NCI-H446 (cell line): ENCODE measurements at places on chromosomes 11 and 22.

DNA sequence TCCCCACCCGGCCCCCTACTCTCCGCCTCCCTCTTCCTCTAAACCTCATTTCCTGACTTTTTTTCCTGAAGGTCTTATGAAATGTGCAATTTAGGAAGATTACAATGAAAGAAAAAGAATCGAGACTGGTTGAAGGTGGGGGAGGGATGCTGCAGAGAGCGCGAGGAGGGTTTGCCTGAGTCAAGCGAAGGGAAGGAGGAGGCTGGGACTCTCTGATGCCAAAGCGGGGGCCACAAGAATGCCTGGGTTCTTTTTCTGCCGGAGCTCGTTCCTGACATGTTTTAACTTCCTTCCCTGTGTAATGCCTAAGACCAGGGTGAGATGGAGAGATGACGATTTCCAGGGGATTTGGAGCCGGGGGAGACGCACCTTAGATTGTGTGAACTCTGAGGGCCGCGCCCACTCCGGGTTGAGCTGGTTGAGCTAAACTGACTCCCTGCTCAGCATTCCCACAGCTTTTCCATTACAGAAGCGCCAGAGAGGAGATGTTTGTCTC lies 270.5 kb upstream of the SORL1-AS1 start:
- DNase-seq, result no peak

- no peak for DNase-seq
These were observed 87.8 kb downstream of the MYEOV start for GRCh38 chr11:69381681-69382130.

DNA sequence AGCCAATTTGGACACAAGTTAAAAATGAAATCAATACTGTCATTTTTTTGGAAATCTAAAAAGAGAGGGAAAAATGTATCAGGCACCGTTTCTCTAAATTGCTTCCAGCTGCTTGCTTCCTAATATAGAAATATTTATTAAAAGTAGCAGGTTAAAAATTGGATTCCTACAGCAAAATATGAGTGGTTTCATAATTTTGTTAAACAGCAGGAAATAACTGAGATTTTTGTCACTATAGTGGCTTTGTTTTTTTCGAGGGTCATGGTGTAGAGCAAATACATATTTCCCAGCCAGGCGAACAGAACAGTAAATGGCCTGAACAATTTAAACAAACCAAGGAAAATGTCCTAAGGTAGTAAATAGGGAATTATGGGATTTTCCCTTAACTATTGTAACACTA lies 159.7 kb downstream of the DDX10 start:
- DNase-seq, result no peak

- DNase-seq, result no peak
These were observed 11.1 kb upstream of the OR56B4 start for GRCh38 chr11:6096417-6096816.

GRCh38 chr11:587978-588380 lies 11.7 kb downstream of the PHRF1 start:
- DNase-seq, result no peak

DNA sequence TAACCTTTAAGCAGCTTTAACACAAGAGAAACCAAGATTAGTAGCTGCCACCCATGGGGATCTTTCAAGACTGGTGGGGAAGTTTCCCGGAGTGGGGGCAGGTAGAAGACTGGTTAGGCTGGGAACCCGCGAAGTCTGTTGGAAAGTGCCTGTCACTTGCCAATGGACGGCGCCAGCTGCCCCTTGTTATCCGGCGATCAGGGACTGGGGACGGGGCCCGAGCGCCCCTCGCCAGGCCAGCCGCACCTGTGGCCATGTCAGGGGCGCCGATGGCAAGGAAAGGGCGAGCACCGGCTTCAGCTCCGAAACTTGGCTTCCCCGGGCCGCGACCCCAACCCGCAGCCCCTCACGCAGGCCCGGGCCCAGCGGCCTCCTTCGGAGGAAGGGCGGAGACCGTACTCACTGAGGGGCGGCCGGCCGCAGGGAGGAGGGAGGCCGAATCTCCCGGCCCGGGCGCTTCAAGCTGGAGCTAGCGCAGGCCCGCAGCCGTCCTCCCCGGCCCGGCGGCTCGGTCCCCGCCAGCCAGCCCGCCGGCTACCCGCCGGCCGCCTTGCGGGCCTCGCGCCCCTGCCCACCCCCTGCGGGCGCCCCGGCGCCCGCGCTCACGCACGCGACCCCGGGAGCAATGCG lies 539 bp downstream of the EIF4ENIF1 start:
- DNase-seq, result peak; percentile 26

- no peak for DNase-seq
These were observed 11.4 kb downstream of the MRGPRD start for GRCh38 chr11:68969386-68969785.

DNA sequence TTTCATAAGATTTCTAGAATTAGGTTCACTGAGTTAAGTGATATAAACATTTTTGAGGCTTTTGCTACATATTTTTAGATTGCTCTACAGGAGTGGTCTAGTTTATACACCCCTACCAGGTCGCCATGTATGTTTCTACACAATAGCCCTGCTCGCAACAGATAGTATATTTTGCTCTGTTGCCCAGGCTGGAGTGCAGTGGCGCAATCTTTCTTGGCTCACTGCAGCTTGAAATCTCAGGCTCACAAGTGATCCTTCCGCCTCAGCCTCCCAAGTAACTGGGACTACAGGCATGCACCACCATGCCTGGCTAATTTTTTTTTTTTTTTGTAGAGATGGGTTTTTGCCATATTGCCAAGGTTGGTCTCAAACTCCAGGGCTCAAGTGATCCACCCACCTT lies 10.4 kb downstream of the ZNRF3 start:
- DNase-seq, result no peak

DNA sequence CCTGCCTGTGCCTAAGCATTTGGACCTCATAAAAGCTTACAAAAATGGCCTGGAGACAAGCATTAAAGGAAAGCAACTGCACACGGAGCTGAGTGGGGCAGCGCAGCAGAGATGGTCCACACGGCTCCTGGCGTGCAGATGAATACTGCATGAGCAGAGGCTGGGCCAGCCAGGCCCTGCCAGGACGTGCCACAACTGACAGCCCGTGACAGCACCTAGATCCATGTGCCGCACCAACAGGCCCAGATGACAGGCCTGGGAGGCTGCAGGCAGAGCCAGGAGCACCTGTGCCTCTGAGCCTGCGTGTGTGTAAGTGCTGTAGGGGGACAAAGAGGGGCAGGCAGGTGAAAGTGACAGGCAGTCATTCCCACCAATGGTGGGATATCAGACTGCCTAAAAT lies 33.4 kb downstream of the MICAL3 start:
- no peak for DNase-seq

DNA sequence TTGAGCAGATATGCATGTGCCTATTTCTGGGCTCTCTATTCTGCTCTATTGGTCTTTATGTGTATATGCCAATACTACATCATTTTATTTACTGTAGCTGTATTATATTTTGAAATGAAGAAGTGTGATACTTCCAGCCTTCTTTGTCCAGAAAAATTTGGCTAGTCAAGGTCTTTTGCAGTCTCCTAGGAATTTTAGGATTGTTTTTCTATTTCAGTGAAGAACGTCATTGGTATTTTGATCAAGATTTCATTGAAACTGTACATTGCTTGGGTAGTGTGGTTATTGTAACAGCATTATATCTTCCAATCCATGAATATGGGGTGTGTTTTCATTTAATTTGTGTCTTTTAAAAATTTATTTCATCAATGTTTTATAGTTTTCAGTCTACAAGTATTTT lies 400.3 kb downstream of the AASDHPPT start:
- no peak for DNase-seq

GRCh38 chr11:70853068-70853769 lies 399.2 kb downstream of the SHANK2 start:
- no peak for DNase-seq

GRCh38 chr22:44755956-44756361 lies 3.6 kb downstream of the ARHGAP8 start:
- no peak for DNase-seq

DNA sequence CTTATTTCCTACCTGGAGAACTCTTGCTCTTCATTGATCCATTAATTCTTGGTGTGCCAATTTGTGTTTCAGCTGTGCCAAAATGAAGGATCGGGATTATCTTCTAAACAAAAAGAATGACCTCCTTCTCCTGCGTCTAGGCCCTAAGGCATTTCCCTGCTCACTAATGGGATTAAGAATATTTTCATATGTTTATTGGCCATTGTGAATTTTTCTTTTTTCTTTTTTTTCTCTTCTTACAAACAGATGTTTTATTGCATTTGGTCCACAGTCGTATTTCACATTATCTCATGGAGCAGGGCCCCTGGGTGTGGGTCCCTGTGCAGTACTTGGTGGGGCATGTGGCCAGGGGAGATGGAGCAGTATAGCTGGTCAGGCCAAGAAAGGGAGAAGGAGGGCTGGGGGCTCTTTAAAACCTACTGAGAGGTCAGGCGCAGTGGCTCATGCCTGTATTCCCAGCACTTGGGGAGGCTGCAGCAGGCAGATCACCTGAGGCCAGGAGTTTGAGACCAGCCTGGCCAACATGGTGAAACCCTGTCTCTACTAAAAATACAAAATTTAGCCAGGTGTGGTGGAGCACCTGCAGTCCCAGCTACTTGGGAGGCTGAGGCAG lies 35.3 kb upstream of the HORMAD2 start:
- DNase-seq, result no peak

- no peak for DNase-seq
These were observed 149.7 kb downstream of the LRRC4C start for GRCh38 chr11:41309716-41310115.

- no peak for DNase-seq
These were observed 1430.5 kb downstream of the FAM181B start for GRCh38 chr11:81303038-81303664.

DNA sequence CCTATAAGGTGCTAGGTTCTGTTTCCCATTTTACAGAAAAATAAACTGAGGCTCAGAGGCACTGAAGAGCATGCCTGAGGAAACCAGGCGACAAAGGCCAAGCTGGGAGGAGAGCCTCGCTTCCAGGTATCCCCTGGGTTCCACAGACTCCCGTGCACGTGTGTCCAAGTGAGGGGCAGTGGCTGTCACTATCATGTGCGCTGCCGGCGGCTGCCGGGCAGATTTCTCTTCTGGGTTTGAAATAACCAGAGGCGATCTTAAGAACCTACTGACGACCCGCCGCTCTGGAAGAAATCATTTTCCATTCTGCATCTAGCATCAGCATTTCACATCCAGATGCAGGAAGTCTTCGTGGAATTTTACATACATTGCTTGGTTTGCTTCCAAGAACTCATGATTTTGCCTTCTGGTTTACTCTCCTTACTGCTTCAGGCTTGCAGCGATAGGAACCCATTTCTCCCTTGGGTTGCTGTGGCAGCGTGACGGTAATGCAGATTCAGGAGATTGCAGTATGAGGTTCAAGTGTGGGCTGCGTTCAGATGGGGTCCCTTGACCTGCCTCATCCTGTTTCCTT lies 28.6 kb downstream of the ARHGAP8 start:
- DNase-seq, result no peak

- DNase-seq, result no peak
These were observed 20.1 kb upstream of the CD44 start for GRCh38 chr11:35118906-35119305.

DNA sequence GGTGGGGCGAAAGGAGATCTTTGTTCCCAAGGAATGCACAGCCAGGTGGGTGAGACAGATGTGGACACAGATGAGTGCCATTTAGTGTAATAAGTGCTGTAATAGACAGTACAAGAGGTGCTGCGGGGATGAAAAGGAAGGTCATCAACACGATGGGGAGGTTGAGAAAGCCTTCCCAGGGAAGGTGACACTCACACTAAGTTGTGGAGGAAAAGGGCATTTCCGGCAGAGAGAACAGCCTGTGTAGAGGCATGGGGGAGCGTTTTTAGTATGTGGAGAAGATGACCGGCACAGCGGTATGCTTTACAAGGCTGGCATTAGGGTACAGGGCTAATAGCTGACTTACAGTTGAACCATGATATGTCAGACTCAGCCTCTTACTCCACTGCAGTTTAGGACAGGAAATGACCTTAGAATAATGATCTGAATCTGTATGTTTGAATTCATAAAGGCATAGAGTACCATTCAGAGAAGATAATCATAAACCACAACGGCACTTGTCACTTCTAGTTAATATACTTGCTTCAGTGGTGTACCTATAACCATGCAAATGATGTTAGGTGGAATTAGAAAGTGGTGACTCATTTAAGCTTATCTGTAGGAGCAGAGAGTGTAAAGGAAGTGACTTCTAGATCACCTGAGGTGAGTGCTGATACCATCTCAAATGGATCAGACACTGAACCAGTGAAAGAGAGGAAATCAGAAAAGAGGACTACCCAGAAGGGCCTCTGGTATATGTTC lies 60.6 kb downstream of the FAM83F start:
- DNase-seq, result no peak

DNA sequence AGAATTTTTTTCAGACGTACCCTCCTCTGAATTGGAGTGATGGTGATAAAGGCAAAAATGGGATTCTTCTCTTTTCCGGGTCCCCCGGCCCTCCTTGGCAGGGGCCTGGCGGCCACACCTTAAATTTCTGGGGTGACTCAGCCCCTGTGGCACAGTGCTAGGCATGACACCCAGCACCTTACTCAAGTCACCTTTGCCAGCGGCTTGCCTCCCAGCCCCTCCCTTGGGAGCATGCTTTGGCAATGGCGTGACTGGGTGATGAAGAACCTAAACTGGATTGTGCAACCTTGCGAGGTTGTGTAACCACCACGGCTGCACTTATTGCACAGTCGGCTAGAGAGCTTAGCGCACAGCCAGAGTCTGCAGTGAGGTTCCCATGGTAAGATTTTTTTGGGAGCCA lies 16.2 kb upstream of the LDLRAD3 start:
- no peak for DNase-seq

DNA sequence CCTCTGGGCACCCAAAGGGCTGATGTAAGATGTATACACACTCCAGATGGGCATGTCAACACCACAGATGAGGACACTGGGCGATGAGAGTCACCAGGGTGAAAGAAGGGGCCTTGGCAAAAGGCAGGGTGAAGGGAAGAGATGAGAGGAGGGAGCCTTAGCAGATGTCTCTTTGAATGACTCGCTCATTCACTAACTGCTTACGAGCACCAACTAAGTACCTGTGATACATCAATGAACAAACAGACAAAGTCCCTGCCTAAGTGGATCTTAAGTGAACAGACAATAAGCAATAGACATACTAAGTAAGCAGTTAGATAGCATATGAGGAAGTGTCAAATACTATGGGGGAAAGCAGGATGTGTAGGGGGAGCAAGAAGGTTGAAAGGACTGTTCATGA lies 7.5 kb downstream of the ME3 start:
- DNase-seq, result no peak

- no peak for DNase-seq
These were observed 717 bp downstream of the MRGPRE start for GRCh38 chr11:3231550-3231850.
